Activated T-cell treated with anti-CD3 and anti-CD28 coated beads, Interleukin-2, amount 50 U/mL, for 48 hours (primary cell): ENCODE measurements at places on chromosomes 1 and 21.
A peak's percentile ranks its signal among the peaks of the same experiment; 100 is the strongest.

- DNase-seq: no peak
These were observed 36.4 kb downstream of the BTG3 start for GRCh38 chr21:17576080-17576835.

- no peak for DNase-seq
These were observed 31.9 kb downstream of the ZMYM1 start for GRCh38 chr1:35111106-35111505.

DNA sequence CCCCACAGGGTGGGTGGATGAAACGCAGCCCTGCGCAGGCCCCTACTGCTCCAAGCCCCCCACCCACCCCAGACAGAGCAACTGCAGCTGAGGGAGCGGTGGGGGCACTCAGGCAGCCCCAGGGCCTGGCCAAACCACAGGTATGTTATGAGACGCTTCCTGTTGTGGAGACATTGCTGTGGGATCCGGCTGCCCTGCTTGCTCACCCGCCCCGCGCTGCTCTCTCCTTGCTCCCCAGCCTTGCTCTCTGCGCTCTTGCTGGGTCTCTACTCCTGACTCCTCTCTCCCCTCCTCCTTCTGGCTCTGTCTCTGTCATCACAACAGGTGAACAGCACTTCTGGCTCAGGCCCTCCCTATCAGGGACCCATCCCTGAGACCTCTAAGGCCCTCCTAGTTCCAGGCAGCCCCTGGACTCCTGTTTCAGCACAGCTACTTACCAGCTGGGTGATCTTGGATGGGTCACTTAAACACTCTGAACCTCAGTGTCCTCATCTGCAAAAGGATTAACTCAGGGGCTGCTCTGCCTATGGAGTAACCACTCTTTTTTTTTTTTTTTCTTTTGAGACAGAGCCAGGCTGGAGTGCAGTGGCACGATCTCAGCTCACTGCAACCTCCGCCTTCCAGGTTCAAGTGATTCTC lies 15.9 kb downstream of the COL8A2 start:
- DNase-seq: peak; percentile 49

GRCh38 chr1:160718210-160718609 lies 6.6 kb upstream of the CD48 start:
- no peak for DNase-seq

GRCh38 chr21:41664881-41665765 lies 101.7 kb downstream of the RIPK4 start:
- no peak for DNase-seq

- DNase-seq: no peak
These were observed 234.4 kb downstream of the LTN1 start for GRCh38 chr21:28758042-28758882.

DNA sequence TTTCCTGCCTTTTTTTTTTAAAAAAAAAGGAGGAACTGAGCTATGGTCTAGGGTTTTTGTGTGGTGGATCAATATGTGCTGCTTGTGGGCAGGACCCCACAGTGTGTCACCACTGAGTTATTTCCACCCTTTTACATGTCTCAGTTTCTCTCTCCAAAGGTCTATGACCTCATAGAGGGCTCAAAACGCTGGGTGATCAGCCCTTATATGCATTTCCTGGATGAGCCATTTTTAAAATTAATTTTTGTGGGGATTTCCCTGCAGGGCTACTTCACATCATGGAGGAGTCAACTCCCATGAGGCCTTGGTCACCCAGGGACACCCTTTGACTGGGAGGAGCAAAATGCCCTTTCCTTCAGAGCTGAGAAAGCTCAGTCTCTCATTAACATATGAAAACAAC lies 20.7 kb upstream of the HAO2 start:
- DNase-seq: no peak

DNA sequence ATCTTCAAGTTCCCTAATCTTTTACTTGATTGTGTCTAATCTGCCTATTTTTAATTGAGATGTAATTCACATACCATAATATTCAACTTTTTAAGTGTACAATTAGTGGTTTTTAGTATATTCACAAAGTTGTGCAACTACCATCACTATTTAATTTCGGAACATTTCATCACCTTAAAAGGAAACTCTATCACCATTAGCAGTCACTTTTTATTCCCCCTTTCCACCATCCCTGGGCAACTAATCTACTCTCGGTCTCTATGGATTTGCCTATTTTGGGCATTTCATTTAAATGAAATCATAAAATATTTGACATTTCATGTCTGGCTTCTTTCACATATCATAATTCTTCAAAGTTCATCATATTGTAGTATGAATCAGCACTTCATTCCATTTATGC lies 30.6 kb upstream of the HYI start:
- no peak for DNase-seq

DNA sequence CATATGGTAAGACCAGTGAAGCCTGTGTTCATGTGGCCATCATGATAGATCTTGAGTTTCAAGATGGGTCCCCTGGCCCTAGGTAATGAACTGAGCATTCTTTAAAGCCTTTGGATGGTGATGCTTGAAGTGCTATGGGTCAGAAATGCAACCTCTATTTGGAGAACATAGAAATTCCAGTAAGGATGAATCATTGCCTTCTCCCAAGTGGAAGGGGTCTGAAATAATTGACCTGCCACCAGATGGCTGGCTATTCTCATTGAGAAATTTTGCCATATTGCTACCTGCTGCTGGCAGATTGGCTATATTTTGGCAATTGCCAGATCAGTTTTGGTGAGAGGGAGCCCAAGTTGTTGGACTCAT lies 739 bp upstream of the IFI6 start:
- DNase-seq: no peak

DNA sequence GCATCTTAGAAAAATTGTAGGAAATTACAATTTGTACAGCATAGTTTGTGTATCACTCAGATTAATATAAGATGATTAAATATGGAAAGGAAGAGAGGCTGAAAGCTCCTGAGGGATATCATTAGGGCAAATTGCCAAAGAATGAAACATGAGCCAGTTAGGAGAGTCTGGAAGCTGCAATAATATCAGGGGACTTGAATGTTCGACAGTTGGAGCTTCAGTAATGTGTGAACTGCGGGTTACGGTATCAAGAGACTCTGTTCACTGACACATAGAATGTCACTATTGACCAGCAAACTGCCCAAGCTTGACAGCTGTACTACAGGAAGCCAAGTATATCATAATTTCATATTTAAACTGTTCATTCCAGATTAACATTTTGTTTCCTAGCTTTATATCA lies 157.2 kb downstream of the DENND1B start:
- DNase-seq: no peak

- DNase-seq: no peak
These were observed 196.9 kb downstream of the PRDM2 start for GRCh38 chr1:13896932-13897331.

- DNase-seq: no peak
These were observed 4.5 kb upstream of the TOR3A start for GRCh38 chr1:179077396-179077795.

DNA sequence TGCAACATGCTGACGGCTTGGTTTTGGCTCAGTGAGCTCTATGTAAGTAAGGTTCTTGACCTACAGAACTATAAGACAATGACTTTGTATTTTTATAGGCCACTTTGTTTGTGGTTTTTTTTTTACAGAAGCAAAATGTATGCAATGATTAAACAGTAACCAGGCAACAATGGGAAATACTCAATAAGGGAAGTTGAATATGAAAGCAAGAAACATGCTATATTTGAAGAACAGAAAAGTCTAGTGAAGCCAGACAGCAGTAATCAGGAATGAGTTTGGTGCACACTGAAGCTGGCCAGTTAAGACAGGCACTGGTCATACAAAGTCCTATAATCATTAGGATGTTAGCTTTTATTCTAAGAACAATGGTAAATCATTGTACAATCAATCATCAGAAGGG lies 1926.8 kb downstream of the NCAM2 start:
- no peak for DNase-seq

DNA sequence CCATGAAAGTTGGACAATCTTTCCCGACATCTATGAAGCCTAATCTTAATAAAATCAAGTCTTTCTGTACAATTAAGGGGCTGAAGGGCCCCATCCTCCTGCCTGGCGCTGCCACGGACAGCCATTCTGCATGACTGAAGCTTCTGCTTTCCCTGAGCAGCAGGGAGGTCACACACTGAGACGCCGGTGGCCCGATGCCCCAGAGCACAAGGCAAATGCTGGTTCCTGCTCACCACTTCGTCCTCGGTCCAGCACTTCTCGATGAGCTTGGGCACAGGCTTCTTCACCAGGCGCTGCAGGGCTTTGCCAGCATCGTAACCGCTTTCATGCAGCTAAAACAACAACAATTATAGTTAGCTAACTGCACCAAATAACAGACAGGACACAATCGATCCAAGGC lies 147.8 kb downstream of the SLC45A1 start:
- DNase-seq: no peak

- DNase-seq: no peak
These were observed 124.6 kb downstream of the OLFML2B start for GRCh38 chr1:161899091-161899490.

- DNase-seq: no peak
These were observed 21.7 kb downstream of the PDXK start for GRCh38 chr21:43740497-43741156.

GRCh38 chr1:115544131-115544530 lies 97.6 kb upstream of the VANGL1 start:
- DNase-seq: no peak

DNA sequence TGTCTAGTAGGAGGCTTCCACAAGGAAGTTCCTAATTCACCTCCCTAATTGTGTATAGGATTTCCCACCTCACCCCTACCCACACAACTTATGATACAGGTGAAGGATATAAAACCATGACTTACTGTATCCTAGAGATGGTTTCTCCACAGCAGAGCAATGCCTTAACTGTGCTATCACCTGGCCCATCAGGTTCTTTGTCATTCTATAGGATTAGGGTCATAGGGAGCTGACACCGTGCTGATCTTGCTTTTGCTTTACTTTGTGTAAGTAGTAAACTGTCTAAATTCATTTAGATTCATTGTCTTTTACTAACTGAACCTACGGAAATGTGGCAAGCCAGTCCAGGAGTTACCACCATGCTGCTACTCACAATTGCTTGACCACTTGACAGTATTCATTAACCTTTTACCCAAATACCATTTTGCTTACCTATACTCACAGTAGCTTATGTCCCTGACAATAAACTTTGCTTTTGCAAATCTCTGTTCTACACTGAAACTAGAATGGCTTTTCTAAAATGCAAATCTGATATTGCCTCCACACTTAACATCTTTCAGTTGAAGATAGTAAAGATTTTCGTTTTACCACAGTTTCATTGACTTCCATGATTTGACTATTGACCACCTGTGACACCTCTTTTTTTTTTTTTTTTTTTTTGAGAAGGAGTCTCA lies 147.6 kb downstream of the IFI44 start:
- no peak for DNase-seq

DNA sequence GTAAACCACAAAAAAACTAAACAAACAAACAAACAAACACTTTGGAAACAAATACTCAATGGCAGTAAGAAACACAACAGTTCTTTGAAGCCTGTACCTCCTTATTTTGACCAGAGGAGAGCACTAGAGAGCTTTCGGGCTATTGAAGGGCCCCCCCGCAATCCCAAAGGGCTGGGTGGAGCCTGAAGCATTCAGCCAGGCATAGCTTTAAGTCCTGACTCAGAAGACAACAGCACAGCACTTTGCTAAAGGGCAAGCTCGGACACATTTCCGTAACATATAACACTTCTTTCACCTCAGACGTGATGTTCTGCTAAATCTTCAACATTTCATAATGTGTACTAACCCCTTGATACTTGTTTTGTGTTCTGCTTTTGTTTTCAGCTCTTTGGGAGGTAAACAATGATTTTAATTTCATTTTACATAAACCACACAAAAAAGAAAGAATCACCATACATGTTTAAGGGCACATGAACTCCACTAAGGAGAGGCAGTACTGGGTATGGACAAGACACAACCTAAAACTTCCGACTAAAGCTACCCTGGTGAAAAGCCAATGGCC lies 9.7 kb upstream of the SHCBP1L start:
- DNase-seq: no peak

DNA sequence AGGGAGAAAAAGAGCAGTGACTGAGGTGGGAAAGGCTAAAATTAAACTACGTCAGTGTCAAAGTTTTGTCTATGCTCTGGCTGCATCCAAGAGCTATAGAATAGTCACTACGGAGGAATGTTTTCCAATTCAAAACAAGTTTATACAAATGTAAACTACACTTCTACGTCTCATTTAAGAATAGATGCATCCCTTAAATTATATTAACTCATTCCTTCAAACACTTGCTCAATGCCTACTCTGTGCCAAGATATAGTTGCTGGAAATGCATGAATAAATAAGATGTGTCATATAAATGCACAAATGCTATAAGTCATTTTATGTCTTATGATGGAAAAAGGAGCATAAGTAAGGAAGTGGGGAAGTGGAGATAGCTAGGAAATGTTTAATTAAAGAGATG lies 4.2 kb upstream of the COLGALT2 start:
- no peak for DNase-seq

GRCh38 chr1:205545001-205545919 lies 40.8 kb downstream of the CDK18 start:
- DNase-seq: no peak

DNA sequence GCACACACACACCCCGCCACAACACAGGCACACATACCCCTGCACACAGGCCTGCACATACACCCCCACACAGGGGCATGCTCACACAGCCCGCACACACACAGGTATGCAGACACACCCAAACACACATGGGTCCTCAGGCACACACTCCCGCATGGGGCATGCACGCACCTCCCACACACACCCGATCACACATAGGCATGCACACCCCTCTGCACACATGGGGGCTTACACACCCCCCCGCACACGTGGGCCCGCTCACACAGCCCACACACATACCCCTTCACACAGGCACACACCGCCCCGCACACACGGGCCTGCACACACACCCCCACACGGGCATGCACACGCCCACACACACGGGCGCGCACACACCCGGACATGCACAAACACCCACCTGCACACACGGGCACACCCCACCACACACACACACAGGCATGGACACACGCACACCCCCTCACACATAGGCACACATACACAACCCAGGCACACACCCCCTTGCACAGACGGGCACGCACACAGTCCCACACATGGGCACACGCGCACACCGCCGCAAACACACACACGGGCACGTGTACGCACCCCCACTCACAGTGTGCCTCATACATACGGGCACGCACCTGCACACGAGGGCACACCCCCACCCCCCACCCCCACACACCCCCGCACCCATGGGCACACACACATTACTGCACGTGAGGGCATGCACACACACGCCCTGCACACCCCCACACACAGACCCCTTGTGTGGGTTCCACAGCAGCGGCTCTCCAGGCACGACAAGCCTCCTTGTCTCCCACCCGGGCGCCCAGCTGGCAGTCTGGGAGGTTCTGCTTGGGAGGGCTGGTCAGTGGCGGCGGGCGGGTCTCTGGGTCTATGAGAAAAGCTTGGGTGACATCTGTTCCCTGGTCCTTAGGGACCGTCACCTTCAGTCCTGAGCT lies 8.3 kb downstream of the ATAD3B start:
- DNase-seq: no peak

DNA sequence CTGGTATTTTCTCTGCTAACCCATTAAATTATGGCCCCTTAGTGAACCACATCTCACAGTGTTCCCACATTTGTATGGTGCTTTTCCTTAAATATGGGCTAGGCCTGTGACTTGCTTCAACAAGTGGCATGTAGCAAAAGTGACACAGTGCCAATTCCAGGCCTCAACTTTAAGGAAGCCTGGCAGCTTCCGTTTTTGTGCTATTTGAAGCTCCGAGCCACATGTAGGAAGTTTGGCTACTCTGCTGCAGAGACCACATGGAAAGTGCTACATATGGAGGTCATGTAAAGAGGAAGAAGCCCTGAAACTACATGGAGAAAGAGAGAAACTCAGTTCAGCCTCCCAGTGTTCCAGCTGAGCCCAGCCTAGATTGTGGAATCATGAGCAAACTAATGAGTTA lies 28.5 kb upstream of the DR1 start:
- no peak for DNase-seq
